ENCODE measurements at places on chromosomes 16 and 17.

GRCh38 chr17:49388692-49389513 is 25.8 kb downstream of the PHB1 start:
- DNase-seq = peak; percentile 11

GRCh38 chr17:39447561-39447960 is 3.5 kb downstream of the MED1 start:
- no peak for DNase-seq

DNA sequence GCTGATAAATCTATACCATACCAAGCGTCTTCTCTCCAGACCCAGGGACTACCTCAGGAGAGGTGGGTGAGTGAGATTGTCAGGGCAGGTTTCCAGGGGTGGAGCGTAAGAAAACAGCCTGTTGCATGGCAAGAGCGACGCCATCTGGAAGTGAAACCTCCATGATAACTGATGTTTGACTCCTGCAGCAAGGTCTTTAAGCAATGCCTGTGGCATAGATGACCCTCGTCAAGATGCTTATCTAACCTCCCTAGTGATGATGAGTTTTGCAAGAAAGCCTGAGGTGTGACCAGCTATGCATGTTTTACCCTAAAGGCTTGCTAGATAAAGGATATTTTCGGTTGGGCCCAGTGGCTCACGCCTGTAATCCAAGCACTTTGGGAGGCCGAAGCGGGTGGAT is 71.6 kb downstream of the GSG1L start:
- no peak for DNase-seq

- DNase-seq = peak; percentile 27
Measured at GRCh38 chr17:81429821-81430551, 34.7 kb downstream of the BAHCC1 start.

DNA sequence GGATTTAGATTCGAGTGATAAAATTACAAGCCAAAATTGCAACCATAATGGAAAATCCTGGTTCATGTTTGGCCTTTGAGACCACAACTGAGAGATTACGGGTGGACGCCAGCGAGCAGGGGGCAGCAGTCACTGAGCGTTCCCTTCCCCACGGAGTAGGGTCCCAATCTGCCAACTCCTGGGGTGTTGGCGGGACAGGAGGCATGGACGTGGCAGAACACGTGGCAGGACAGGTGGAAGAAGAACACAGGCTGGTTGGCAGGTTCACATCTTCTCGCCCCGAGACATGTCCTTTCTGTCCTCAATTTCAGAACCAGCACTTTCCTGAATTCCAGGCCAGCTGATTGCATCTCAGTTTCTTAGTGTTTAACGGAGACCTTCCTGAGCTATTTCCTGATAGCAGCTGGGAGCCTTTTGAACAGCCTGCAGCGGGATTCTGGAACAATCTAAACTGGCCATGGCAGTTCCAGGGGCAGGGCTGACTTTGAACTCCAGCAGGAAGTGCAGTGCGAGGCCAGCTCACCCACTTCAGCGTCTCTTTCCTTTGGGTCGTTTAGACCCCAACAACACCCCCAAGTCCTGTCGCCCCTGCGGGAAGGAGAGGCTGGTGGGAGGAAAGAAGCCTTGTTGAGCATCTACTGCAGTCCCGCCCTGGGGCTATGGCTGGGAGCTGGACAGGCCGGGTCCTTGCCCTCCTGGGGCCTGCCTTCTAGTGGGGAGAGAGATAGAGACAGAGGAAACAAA is 159.1 kb upstream of the FOXF1 start:
- DNase-seq = no peak

DNA sequence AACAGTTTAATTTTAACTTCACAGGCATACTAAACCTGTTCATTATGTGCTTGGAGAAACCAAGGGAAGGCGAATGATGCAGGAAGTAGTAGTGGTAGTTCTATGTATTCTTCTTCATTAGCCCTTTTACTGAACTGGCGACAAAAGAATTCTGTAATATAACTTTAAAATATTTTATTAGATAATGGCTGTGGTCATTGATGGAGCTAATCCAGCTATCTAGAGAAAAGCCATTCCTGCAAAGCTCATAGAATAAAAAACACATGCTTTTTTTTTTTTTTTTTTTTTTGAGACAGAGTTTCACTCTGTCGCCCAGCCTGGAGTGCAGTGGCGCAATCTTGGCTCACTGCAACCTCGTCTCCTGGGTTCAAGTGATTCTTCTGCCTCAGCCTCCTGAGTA is 23.5 kb downstream of the TANC2 start:
- DNase-seq = no peak

- DNase-seq = peak; percentile 72
Measured at GRCh38 chr17:31722251-31723056, 136.6 kb downstream of the COPRS start.

- DNase-seq = no peak
Measured at GRCh38 chr17:4851084-4851483, 17.9 kb downstream of the MINK1 start.

DNA sequence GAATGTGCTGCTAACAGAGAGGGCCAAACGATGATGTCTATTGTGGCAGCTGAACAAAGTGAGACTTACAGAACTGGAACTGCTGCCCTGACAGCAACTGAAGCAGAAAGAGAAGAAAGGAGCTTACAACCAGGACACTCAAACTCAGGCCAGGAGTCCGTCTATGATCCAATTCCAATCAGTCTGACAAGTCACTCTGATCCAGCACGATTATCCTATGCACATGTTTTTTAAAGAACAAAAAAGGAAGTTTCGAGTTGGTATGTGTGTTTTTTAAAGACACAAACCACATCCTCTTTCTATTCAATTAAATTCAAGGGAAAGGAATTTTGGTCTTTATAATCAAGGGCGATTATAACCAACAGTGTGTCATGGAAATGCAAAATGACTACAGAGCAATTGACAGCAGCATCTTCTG is 42.4 kb upstream of the MTMR4 start:
- DNase-seq = peak; percentile 36

DNA sequence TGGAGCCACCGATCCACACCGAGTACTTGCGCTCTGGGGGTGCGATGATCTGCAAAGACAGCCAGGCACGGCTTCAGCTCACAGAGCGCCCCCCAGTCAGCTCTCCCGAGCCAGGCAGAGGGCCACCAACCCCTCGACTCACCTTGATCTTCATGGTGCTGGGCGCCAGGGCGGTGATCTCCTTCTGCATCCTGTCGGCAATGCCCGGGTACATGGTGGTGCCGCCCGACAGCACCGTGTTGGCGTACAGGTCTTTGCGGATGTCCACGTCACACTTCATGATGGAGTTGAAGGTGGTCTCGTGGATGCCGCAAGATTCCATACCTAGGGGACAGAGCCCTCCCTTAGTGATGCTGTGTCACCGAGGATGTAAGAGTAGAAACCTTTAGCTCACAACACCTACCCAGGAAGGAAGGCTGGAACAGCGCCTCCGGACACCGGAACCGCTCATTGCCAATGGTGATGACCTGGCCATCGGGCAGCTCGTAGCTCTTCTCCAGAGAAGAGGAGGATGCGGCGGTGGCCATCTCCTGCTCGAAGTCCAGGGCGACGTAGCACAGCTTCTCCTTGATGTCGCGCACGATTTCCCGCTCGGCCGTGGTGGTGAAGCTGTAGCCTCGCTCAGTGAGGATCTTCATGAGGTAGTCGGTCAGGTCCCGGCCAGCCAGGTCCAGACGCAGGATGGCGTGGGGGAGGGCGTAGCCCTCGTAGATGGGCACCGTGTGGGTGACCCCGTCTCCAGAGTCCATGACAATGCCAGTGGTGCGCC is 1.6 kb downstream of the ACTG1 start:
- DNase-seq = no peak

GRCh38 chr16:29943846-29944799 is 17.8 kb upstream of the TMEM219 start:
- DNase-seq = peak; percentile 99

GRCh38 chr16:61791464-61791863 is 244.8 kb downstream of the CDH8 start:
- DNase-seq = peak; percentile 51

GRCh38 chr16:8374586-8375231 is 215.6 kb downstream of the TMEM114 start:
- DNase-seq = peak; percentile 8

GRCh38 chr17:63819585-63820537 is 7.4 kb upstream of the PSMC5 start:
- DNase-seq = no peak

DNA sequence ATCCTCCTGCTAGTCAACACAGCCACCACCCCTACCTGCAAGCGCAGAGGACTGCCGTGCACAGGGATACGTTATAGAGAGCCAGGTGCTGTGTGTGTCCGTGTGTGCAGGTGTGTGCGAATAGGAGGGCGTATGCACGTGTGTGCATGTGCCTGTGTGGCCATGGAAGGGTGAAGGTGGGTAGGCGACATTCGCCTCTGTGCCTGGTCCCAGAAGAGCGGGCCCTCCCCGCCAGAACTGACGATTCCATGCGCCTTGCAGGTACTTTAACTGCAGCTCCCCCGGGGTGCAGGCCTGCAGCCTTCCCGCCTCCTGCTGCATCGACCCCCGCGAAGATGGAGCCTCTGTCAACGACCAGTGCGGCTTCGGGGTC is 8.7 kb downstream of the PDE6G start:
- no peak for DNase-seq

GRCh38 chr17:77327566-77328464 is 187.0 kb downstream of the SEC14L1 start:
- no peak for DNase-seq

DNA sequence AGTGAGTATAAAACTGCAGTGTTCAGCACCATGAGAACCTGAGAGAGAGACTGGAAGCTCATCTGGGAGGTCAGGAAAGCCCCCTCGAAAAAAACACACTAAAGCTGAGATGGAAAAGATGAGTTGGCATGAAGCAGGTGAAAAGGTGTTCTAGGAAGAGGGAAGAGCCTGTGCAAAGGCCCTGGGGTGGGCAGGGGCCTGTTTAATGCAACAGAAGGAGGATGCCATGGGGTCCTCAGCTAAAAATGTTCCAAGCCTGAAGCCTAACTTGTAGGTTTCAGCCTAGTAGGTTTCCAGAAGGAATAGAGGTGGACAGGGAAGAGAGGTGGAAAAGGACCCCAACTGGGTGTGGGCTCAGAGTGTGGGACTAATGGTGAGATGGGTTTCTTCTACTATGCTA is 242.3 kb upstream of the ZFHX3 start:
- no peak for DNase-seq

GRCh38 chr17:81909966-81910839 is 996 bp downstream of the PCYT2 start:
- no peak for DNase-seq

DNA sequence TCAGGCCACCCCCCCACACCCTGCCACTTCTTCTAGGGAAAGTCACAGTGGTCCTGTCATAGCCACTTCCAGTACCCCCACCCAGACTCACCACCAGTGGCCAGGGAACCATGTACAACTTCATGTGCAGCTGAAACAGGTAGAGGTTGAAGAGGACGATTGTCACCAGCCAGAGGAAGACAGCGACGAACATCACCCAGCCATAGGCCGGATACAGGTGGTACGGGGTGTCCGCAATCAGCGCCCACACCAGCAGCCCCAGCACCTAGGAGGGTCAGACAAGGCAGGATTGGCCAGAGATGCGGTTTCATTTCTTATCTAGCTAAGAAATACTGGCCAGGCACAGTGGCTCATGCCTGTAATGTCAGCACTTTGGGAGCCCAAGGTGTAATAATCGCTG is 16.7 kb downstream of the ARL2BP start:
- no peak for DNase-seq

- DNase-seq = peak; percentile 94
Measured at GRCh38 chr16:9843424-9844018, 338.7 kb downstream of the GRIN2A start.

GRCh38 chr17:47808036-47808829 is 13.4 kb downstream of the OSBPL7 start:
- no peak for DNase-seq

- DNase-seq = peak; percentile 77
Measured at GRCh38 chr17:82213251-82214011, 789 bp upstream of the CCDC57 start.

- DNase-seq = peak; percentile 57
Measured at GRCh38 chr17:28812748-28813377, 29.7 kb downstream of the FAM222B start.

All from fibroblast of skin of right biceps (primary cell).